ENCODE measurements at places on chromosomes 5 and 9.

GRCh38 chr5:151721087-151721646, 34.5 kb upstream of the SPARC start:
- no peak for DNase-seq

DNA sequence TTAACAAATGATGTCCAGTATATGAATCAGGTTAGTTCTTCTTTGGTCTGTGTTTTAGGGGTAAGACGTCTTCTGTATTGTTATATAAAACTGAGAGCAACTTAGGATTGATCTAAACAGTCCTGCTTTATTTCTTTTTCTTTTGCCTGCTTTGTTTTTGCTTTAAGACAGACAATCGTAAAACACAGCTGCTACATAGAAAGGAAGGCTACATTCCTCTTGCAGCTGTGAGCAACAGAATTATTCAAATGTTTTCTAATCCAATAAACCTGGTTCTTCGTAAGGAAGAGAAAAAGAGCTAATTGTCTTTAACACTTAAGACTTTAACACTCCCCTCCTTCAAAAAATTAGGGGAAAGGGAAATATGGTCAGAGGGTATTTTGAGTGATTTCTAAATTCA, 14.6 kb downstream of the FGF1 start:
- no peak for DNase-seq

- DNase-seq, result no peak
Observed at GRCh38 chr9:116629634-116630033, 57.5 kb upstream of the TRIM32 start.

DNA sequence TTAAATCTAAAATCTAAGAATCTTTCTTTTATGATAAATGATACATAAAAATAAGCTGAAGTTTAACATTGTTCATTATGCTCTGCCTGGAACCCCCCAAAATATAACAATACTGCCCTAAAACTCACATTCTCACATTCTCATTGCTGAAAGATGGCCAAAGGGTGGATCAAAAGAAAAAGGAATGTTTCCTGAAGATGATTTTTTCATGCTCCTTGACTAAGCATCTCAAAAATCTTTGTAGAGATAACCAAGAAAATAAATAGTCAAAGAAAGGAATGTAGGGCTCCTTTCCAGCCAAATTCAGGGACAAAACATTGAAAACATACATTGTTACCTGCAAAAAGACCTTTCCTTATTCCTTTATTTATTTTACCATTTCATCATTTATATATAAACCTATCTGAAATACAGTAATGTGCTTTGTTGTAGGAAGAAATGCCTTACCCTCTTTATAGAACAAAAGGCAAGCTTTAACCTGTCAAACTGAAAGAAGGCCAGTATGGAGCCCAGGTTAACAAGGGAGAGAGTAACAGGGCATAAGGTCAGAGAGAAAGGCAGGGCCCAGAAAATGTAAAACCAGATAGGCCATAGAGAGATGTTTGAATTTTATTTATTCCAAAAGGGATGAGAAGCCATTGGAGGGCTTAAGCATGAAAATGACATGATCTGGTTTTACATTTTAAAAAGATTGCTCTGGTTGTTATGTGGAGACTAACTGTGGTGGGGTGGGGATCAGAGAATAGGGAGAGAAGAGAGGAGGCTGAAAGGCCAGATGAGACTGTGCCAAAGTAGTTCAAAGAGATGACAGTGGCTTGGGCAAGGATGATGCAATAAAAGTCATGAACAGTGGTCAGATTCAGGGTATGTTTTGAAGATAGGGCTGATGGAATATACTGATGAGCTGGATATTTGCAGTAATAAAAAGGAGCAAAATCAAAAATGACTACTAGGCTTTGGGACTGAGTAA, 37.3 kb upstream of the CDK5RAP2 start:
- DNase-seq, result no peak

DNA sequence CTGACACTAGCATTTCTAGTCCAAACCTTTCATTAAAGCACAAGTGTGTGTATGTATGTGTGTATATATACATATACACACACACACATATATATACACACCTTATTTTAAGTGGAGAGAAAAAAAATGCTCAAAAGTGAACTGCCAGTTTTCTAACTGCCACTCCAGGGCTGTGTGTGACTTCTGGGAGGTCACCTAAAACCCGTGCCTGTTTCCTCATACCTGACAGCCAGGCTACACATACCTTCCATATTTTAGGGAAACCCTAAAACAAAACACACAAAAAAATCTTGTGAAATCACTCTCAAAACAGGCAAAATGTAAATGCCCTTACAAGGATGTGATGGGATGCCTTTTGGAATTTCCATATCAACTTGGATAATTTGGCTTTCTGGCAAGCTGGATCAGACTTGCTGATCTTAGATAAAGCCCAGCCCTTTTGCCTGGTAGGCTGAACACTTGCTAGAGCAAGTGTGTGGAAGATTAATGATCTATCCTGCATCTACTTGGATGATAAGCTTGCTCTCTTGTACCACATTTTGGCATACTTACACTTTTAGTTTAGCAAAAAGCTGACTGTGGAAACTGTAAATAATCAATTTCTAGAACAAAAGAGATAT, 127.8 kb downstream of the GNAQ start:
- no peak for DNase-seq

- no peak for DNase-seq
Observed at GRCh38 chr9:109138421-109138820, 18.7 kb upstream of the TMEM245 start.
